Neural crest cell (in vitro differentiated cells): ENCODE measurements at places on chromosomes 12 and 14.
A peak's percentile ranks its signal among the peaks of the same experiment; 100 is the strongest.

- DNase-seq, result no peak
Observed at GRCh38 chr12:19242581-19242980, 113.0 kb downstream of the PLEKHA5 start.

DNA sequence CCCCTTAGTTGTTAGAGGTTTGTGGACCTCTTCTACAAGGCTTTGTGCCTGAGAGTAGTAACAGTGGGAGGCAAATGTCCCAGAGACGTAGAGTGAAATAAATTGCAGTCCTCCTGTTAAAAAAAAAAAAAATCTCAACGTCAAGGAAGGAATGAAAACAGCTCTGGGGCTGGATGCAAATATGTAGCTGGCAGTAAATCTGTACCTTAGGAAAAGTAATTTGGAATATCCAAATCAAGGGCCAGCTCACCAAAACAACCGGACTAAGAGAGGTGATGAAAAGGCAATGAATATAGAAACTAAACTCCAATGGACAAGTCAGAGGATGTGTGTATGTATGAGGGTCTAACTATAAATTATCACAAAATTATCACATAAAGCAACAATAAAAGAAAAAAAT, 27.0 kb downstream of the SINHCAF start:
- DNase-seq, result no peak

DNA sequence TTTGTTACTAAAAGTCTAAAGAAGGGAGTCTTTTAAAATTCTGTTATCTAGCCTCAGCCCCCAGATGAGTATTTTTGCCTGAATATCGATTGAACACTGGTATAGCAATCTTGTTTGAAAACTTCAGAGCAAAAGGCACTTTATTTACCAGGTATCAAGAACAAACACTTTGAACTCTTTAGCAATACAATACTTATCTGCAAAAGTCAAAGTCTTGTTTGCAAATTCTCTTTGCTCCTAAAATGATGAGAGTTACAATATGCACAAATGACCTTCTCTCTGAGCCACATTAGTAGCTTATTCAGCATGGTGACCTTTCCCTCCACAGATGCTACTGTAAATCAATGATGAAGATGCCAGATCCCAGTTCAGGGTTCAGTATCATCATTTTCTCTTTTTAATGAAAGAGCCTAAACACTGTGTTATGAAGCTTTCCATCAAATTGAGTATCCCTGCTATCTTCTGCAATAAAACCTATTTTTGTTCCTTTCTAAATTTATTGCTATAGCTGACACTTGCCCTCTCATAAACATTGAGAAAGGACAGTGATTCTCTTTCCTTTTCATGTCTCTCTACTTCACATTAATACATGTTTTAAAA, 752.7 kb upstream of the MGAT4C start:
- no peak for DNase-seq

DNA sequence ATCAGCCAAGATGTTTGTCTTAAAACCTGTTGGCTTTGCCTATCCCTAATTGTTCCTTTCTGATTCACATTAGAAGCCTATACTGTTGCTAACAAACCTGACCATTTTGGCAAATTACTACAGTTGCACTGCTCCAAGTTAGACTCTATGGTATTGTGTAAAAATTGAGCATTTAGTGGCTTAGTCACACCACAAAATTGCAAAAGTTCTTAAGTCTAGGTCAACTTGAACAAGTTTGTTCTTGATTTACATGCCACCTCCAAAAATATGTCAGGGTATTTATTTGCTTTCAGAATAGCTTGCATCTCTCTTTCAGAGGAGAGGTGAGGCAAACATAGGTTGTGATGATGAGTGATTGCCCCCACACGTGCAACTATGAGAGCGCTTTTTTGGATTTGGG, 27.0 kb upstream of the PTHLH start:
- no peak for DNase-seq

DNA sequence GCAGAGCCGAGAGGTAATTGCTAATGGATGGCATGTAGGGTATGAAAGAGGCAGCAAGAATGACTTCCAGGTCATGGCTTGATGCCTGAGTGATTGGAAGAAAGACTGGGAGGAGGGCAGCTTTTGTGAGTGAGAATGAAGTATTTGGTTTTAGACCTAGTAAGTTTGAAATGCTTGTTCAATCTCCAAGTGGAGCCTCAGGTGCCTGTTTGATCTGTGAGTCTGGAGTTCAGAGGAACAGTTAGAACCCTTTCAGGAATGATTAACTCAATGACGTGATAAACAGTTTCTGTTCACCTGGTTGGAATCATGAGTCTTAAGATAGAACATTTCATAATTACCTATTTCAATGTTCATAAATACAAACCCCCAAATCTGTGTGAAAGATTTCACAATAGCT, 10.4 kb downstream of the KCNJ8 start:
- DNase-seq, result no peak

DNA sequence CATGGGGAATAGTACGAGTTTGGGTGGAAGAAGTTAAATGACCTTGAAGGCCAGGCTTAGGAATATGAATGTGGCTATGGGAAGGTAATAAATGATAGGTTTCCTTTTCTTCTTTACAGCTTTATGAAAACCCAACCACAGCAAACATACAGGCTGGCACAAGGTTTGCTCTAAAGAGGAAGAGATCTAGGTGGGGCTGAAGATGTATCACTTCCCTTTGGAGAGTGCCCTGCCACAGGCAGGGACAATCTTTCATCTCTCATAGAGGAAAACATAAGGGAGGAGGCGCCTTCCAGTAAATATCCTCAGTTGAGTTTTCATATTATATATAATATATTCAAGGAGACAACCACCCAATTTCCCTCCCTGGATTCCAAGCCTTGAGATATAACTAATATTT, 72.9 kb upstream of the FRMD6 start:
- DNase-seq, result no peak

GRCh38 chr14:59376686-59377085, 88.5 kb downstream of the GPR135 start:
- DNase-seq, result no peak

GRCh38 chr12:121264951-121265515, 31.5 kb downstream of the CAMKK2 start:
- no peak for DNase-seq

DNA sequence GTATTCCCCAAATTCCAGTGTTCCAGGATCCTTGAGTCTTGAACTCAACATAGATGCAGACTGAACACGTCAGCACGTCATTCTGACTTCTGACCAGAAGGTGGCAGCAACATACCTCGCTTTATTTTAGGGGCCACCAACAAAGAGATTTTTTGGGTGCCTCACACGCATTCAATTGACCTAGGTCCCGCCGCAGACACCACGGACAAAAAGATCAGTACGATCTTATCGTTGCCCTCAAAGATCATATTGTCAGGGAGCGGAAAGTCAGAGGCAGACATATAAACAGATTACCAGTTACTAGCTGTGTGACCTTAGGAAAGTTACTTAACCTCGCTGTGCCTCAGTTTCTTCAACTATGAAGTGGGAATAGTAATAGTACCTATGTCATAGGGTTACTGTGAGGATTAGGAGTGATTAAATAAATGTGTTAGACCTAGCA, 6.5 kb upstream of the PRPH start:
- DNase-seq, result peak; percentile 67

GRCh38 chr14:87883750-87884149, 109.2 kb downstream of the GALC start:
- DNase-seq, result no peak

- DNase-seq, result no peak
Observed at GRCh38 chr14:66163023-66163422, 323.1 kb upstream of the CCDC196 start.

- DNase-seq, result no peak
Observed at GRCh38 chr14:96503306-96503679, 1.1 kb downstream of the PAPOLA start.

DNA sequence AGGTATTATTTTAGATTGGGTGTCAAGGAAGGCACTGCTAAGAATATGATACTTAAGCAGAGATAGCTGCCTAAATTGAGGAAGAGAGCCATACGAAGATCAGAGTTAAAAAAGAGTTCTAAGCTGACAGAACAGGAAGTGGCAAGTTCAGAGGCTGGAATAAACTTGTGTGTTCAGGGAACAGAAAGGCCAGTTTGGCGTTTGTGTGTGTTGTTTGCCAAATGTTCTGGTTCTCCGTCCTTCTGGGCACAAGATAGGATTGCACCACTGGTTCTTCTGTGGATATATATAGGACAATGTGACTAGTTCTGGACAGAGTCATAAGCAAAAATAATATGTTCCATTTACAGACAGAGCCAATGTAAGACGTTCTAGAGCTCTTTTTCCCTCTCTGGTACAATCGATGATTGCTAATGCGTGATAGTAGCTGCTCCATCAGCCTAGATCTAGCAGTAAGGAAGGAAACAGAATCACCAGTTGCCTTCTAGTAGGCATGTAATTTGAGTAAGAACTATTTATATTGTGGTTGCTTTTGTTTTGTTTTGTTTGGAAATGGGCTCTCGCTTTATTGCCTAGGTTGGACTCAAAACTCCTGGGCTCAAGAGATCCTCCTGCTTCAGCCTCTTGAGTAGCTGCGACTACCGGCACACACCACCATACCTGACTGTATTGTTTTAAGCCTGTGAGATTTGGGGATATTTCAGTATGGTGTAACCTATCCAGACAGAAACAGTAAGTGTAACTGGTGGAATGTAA, 7.4 kb downstream of the BBS10 start:
- no peak for DNase-seq

DNA sequence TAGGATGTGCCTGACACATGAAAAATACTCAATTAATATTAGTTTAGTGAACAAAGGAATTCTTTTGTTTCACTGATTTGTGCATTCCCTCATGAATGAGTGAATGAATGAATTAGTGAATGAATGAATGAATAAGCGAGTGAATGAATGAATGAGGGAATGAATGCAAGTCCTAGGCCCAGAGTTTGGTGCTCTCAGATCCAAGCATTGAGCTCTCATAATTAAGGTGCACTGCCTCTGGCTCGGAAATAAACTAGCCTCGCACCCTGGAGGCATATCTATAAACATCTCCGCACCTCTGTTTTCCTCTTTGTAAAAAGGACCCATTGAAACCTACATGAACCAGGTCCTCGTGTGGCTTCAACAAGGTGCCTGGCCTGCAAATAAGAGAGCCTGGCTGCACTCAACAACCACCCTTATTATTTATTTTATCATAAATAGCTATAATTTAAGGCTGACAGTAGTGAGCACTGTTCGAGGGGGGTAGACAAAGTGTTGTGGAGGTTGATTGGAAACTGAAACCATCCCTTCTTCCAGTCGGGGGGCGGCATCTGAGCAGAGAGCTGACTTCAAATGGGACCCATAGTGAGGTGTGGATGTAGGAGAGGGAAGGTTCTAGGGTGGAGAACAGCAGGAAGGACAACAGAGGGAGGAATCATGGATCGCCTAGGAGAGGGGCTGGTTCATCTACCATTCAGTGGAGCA, 316.8 kb downstream of the BCL11B start:
- DNase-seq, result no peak

DNA sequence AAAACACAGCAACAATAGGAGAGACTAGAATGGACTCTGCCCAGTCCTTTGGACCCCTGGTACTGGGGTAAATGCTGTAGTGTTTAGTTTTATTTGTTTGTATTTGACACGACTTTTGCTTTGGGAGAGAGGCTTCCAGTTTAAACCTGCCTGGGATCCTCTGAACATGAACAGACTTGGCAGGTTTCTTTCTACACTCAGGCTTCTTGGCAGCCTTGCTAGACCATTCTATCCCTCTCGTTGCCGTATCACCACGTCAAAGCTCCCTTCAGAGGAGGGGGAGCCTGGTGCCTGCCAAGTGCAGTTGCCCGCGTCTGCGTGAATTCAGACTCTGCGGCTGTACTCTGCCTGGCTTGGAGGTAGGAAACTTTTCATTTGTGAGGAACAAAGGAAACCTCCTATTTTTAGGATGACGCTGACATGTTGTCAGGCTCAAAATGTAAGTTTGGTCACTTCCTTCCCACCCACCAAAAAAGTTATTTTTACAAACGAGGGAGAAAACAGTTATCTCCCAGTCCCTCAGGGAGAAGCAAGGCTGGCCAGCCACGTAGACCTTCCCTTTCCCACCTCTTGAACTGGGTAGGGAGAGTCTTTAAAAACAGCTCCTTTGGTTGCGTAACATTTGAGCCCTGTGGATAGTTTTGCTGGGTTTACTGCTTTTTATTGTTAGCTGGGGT, 25.9 kb downstream of the CD9 start:
- DNase-seq, result no peak

DNA sequence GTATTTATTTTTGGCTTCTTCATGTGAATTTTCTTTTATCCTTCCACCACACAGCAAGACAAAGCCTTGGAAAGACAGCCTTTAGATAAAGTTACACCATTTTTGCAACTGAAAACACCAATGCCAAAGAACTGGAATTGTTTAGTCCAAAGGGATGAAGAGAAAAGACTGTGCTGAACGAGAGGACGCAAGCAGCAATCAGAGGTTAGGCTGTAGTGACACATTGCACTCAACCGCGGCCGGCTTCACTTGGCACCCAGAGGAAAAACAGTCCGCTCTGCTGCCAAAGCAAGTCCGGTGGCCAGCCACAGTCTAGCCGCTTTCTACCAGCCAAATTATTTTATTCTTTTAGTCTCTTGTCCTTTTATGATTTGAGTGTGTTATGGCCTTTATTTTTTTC, 49.1 kb upstream of the KCNJ8 start:
- no peak for DNase-seq

GRCh38 chr14:61756135-61756534, 6.1 kb upstream of the SNAPC1 start:
- DNase-seq, result no peak

GRCh38 chr12:55699471-55700055, 8.1 kb downstream of the ITGA7 start:
- no peak for DNase-seq

- DNase-seq, result no peak
Observed at GRCh38 chr12:117069926-117070900, 29.0 kb downstream of the TESC start.

- DNase-seq, result no peak
Observed at GRCh38 chr14:101721111-101721510, 40.4 kb upstream of the PPP2R5C start.

DNA sequence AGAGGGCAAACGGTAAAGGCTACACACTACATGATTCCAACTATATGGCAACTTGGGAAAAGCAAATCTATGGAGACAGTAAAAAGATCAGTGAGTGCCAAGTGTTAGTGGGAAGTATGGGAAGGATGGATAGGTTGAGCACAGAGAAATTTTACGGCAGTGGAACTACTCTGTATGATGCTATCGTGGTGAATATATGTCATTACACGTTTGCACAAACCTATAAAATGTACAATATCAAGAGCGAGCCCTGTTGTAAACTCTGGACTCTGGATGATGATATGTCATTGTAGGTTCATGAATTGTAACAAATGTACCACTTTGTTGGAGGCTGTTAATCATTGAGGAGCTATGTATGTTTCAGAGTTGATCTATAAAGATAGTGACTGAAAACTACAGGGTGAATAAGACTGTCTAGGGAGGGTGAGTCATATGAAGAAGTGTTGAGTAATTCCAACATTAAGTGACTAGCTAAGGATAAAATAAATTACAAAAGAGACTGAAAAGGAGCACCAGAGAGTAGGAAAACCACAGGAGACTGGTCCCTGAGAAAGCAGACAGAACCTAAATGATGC, 349.2 kb upstream of the LMO3 start:
- DNase-seq, result no peak

DNA sequence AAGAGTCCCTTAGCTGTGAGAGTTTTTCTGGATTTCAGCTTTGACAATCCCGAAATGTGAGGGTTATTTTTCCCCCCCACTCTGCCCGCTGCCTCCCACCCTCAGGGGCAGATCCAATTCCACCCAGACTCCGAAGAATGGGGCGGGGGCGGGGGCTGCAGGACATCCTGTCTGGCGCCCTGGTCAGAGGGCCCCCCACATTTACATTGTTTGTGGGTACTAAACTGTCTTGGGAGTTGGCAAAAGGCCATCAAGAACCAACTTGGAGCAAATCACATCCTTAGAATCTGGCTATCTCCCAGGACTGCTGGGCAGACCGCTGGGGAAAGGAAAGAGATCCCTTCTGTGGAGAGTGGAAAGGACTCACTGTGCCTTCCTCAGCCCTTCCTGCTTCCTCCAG, 2.4 kb downstream of the EMP1 start:
- DNase-seq, result no peak
